NCI-H187 treated with DMSO at 0.1 percent for 48 hours (cell line): ENCODE measurements at places on chromosomes 3 and 15.

DNA sequence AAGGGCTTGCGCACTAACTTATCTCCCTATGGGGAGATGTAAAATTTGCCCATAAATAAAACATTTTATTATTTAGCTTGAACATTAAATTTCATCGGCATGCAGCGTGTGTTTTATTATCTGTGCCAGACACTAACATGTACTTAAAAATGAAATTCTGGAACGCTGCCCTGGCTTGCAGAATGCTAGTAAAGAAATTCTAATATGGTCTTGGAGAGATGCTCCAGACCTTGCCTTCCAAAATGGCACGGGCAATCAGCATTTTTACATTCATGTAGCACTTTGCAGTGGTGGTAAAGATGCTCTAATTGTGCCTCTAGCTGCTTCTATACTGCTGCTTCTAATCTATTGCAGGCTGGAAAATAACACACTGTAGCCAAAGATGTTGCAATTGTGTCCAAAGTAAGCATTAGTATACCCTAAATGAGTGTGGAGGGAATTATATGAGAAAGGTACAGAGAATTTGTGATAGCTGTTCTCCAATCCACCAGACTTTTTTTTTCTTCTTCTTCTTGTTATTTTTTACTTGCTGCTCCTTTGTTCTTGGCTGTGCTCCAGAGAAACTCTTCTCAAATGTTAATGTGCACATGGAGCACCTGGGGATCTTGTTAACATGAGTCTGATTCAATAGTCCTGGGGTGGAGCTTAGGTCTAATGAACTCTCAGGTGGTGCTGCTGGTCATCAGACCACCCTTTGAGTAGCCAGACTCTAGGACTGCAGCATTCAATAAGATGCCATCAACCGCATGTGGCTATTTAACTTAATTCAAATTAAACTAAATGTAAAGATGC, 47.3 kb downstream of the CRABP1 start:
- DNase-seq = no peak

DNA sequence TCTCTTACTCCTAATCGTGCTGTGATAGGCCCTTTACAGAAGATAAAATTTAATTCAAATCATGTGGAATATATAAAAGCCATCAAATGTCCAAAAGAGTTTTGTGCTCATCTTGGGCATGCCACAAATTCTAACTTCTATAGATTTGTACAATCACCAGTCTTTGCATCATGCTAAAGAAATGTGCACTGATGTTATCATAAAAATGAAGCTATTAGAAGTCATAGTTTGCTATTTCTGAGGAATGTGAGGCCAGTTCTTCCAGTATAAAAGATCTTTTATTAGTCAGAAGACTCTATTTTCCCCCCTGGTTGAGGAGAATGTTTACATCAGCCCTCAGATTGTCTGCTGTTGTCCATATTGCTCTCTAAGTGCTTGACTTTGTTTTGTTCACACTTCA, 2.1 kb upstream of the ANXA2 start:
- DNase-seq = no peak

DNA sequence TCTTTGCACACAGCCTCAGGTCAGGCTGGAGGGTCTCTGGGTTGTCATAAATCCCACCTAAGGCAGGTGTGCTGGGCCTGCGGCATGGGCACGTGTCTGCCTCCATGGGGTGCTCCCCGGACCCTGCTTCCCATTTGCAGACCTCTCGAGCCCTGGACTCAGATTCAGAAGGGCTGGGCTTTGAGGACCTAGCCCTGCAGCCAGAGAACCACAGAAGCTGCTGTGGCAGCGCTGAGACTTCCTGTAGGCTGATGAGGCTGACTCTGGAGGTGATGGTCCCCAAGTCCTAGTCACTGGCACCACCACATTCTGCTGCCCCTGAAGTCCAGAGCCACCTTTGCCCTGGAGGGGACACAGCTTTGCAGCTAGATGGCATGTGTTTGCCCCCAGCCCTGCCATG, 156.4 kb downstream of the LRRC28 start:
- DNase-seq = no peak

- no peak for DNase-seq
Observed at GRCh38 chr15:83118291-83118827, 10.9 kb downstream of the TM6SF1 start.

DNA sequence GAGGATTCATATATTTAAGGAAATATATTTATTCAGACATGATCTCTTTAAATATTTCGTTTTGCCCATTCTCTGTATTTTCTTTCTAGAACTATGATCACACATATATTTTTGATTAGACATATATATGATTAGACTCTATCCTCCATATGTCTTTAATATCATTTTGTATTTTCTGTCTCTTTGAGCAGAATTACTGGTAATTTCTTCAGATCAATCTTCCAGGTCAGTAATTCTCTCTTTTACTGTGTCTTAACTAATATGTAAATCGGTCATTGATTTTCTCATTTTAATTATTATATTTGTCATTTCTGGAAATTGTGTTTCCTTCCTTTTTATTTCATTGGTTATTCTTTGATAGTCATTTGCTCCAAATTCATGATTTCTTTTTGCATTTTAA, 586.2 kb downstream of the NR2F2 start:
- no peak for DNase-seq

DNA sequence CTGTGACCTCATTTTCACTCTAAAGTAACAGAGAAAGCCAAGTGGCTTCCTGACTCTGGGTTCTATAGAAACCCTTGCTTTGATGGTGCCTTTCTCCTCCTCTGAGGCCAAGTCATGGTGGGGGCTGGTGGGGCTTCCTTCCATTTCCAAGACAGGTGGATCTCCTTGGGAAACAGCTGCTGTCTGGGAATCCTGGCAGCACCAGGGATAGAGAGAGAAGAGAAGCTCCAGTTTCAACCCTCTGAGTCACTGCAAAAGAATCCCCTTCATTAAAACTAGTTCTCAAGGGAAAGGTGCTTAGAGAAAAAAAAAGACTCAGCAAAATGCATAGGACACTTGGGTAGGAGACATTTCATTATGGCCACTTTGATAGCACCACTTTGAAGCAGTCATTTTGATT, 614.4 kb downstream of the FHIT start:
- DNase-seq = no peak

DNA sequence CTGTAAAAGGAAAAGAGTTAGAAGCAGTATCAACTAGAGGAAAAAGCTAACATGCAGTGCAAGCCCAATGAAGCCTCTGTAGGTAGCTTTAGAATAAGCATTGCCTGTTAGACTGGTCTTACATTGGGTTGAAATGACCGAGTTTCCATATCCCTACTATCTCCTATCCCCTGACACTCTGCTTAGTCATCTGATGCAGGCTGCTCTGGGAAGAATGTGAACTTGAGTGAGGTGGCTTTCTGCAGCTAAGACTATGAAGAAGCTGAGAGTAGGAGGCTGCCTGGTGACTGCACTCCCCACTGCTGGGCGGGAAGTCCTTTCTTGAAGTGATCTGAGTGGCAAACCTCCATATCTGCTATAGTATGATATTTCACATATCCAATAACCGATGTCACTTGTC, 64.7 kb downstream of the OXSM start:
- no peak for DNase-seq

DNA sequence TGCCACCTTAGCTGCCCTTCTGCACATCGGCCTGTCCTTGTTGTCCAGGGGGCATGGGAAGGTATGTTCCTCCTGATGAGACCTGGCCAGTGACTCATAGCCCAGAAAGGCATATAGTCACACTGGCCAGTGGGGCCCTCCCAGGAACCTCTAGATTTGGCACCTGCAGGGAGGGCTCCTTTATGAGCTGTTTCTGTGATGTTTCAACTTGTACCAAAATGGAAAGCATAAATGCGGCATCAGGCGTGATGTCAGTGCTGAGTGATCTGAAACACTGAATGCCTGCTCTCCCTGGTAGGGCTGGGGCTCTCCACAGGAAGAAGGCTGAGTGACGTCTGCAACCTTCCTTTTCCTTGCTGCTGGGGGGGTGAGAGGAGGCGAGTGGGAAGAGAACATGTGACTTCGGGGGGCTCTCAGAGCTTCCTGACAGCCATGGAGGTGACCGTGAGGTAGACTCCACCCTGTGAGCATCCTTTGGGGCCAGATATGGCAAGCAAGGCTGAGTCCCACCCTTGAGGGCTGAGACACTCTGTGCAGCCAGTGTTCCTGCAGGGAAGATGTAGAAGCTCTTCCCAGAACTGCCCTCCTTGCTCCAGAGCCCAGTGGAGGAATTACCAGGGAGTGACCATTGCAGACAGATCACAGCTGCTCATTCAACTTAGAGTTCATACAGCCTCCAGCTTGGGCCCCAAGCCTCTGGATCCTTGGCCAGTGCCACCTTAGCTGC, 37.1 kb upstream of the APEH start:
- DNase-seq = no peak

- DNase-seq = no peak
Observed at GRCh38 chr15:101091080-101092017, 160.5 kb downstream of the CHSY1 start.

DNA sequence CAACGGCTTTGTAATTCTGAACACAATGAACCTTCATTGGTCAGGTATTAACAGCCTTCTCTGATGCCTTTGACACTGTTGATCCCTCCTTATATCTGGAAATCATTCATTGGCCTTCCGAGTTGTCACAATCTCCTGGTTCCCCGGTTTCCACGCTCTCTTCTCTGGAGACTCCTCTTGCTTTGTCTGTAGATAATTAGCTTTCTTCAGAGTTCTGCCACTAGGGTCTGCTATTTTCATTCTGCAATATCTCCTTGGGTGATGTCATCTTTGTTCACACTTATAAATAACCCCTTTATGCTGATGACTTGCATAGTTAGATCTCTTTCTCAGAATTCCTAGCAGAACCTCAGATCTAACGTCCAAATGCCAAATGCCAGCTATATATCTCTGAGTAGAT, 583.8 kb upstream of the ZNF717 start:
- no peak for DNase-seq

GRCh38 chr3:73215281-73215680, 153.8 kb downstream of the EBLN2 start:
- no peak for DNase-seq

DNA sequence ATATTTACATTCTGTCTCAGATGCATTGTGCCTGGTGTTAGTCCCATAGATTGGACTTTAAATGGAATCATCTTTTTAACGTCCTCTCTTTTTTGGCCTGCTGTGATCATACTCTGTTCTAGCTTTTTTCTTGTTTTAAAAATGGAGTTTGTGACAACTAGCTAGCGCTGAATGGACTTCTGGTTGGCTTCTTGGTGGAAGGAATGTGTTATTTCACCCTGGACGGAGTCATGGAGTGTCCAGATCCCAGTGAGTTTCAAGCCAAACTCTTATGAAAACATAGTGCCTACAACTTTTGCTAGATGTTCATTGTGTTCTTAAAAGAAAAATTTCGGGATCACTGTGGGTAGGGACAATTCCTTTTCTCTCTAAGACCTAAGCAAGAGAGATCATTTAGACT, 192.6 kb downstream of the TCF12 start:
- no peak for DNase-seq

- DNase-seq = no peak
Observed at GRCh38 chr3:52848617-52849016, 13.8 kb upstream of the MUSTN1 start.

DNA sequence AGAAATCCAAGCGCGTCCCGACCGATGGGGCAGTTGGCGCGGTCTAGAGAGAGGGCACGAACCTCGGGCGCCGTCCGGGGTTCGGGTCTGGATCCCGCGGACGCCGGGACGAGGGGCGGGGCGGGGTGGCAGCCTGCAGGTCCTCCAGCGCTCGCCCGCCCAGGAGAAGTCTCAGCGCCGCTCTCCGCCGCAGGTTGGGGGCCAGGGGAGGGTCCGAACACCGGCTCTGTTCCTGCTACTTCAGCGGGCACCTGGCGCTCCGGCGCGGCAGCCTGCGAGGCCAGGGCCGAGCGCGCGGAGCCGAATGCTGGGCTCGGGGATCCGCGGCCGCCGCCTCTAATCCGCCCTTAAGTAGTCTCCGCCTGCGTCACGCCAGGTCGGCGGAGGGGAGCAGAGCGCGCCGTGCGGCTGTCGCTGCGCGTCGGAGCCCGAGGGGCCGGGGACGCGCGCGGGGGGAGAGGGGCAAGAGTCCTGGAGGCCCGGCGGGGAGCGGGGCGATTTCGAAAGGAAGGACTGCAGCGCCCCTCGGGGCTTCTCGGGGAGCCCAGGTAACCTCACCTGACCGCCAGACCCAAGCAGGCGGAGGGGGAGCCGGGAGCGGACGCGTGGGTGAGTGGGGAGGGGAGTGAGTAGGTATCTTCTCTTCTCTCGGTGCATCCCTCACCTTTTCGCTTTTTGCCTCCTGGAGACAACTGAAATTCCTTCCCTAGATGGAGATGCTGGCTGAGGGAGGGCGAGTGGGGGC, at the start of gene GJD2:
Gene GJD2, minus strand, starts transcription at position 325 of the 745 bp plus-strand sequence. CDS start 510 bp downstream, outside the sequence.
- DNase-seq = no peak

- DNase-seq = no peak
Observed at GRCh38 chr15:41018534-41018933, 65.3 kb downstream of the CHAC1 start.

DNA sequence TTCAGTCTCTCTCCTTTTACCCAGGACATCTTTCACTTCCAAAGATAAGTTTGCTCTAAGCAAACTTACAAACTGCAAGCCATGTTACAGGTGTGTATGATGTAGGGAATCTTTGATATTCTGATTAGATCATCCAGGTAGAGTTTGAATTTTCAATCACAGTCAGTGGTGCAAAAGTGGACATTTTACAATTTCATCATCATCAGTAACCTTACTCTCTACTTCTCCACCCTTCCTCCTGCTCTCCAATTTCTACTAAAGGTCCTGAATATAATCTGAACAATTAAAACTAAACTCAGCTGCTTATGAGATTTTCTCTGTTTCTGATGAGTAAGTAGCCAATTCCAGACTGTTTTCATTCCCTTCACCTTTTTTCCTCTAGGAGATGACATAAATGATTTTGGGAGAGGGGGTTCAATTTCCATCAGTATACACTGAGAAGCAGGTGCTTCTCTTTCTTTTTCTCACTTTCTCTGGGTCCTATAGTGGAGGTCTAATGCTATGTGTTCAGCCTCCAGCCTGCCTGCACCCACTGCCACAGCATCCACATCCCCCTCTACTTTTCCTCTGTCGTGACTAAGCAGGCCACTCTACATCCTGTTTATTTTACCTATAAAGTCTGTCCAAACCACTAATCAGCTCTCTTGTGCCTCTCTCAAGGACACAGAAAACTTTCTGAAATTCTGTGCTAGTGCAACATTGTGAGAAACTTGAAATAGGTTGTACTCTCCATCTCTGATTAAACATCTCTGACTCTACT, 27.6 kb downstream of the SUCNR1 start:
- no peak for DNase-seq

DNA sequence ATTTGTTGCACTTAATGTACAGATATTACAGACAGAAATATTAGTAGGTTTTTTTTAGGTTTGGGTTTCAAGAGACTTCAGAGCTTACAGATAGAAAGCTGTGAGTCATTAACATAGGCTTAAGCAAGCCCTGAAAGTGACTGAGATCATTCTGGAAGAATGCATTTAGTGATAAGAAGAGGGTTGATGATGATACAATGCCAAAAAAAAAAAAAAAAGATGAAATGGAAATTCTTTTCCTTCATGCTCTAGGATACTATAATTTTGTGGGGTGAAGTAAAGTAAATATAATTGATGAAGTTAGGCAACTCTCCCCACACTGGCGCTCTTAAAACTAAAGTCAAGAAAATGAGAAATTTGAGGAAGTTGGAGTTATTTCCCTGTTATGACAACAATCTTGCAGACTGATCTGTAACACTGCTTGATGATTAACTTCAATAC, 169.4 kb upstream of the ZNF385D start:
- no peak for DNase-seq

GRCh38 chr3:173993299-173993698, 595.8 kb downstream of the NLGN1 start:
- DNase-seq = no peak
